SJCRH30 (cell line): ENCODE measurements at places on chromosomes 11 and 22. TPM values are rescaled to one million over a fixed set of nuclear protein-coding genes. Genes with fewer than 3 reads are reported as not detected.
A peak's percentile ranks its signal among the peaks of the same experiment; 100 is the strongest.

DNA sequence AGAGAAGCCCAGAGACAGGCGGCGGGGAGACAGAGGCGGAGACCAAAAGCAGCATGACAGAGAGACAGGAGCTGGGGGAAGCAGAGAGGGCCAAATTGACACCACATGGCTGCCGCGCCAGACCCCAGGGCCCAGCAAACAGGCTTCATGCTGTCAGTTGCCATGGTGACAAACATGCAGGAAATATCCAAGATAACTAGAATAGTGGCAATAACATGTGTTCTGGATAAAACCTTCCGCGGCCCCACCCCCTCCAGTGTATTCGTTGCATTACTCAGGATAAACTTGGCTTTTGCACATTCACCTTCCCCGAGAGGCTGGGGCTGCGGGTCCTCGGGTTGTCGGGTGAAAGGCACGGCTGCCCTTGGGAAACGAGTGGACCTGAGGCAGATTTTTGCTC lies 49.9 kb upstream of the CDON start:
- DNase-seq = no peak

- peak; percentile 3 for DNase-seq
Observed at GRCh38 chr11:46075168-46075567, 46.1 kb downstream of the PHF21A start.

GRCh38 chr11:107682572-107682971 lies 29.3 kb downstream of the SLN start:
- no peak for DNase-seq

- DNase-seq = no peak
Observed at GRCh38 chr11:131945706-131946105, 575.3 kb downstream of the NTM start.

GRCh38 chr22:36439481-36440271 lies 41.8 kb downstream of the TXN2 start:
- peak; percentile 89 for DNase-seq

DNA sequence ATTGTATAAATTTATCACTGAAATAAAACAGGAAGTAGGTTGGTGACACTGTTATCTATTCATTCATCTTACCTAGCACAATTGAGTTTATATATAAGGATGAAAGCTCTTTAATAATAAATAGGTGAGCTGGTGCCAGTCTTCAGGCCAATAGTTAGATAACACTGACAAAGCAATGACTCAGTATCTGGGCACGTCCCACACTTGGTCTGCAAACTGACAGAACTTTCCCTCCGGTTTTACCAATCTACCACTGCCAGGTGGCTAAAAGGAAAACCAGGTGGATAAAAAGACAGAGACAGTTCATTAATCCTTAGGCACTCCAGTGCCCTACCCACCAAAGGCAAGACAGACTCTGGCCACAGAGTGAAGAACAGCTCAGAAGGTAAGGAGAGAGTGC lies 17.6 kb downstream of the DDB1 start:
- DNase-seq = no peak

DNA sequence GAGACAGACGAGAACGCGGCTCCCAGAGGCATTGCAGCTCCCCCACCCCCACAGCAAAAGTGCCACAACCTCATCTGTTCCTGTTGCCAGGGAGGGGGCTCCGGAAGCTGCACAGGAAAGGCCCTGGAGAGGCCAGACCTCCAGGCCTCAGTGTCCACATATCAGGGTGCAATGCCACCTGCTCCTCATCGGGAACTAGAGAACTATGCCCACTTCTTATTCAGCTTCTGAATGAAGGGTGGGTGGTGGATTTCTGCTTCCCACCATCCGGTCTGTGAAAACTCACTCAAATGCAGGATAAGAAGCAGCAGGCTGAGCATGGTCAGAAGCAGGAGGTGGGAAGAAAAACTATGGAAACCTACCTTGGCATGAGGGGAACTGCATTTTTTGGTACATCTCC lies 105.9 kb downstream of the MED15 start:
- no peak for DNase-seq

- peak; percentile 80 for DNase-seq
Observed at GRCh38 chr11:9755561-9756185, 91.8 kb downstream of the SWAP70 start.

- DNase-seq = no peak
Observed at GRCh38 chr11:82732734-82733443, 775 bp downstream of the FAM181B start.

DNA sequence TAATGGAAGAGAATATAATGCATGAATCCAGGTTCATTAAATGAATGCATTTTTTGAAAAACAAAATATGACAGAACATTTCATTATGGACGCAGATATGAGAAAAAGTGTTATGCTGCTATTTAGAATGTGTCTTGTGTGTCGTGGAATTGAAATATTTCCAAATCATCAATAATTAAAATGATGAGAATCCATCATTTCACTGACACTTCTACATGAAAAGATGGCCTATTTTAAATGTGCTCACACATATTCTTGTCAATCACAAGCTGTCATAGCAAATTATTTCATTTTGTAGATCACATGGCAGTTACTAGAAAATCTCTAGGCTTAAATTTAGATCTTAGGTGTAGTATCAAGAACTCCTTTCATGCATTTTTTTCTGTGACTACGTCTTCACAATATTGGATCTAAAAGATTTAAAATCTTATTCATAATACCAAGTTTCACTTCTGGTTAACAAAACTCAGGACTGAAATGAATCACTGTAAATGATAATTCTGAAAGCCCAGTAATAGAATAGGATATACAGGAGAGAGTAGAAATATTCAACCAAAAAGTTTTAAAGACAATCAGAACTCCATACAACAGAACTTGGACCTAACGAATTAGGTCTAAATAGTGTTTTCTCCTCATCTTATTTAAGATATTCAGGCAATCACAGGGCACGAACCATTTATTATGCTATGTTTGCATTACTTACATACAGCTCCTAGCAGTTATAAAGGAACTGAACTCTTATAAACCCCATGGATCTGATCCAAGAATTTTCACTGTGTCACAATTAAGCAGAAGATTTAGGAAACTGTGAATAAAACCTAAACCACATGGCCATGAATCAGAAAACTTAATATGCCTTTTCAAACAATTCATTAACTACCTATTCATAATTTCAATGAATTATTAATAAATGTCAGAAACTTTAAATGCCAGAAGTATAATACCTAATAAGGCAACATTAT lies 67.7 kb downstream of the DCDC1 start:
- no peak for DNase-seq

GRCh38 chr22:49598338-49598737 lies 229.3 kb downstream of the BRD1 start:
- DNase-seq = no peak

DNA sequence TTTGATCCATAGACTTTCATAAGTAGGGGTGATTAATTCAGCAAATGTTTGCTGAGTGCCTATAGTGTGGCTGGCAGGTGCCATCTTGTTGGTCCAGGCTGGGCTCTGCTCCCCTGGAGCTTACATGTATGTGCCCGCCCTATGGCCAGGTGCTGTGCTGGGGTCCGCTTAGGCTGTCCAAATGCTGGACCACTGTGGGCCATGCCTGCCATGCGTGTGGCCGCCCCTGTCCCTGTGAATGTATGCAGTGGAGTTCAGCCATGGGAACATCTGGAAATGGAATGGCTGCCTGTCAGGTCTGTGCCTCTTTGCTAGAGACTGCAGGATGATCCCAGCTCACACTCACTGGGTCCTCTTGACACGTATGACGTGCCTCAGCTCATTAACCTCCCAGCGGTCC lies 594.6 kb downstream of the TBC1D22A start:
- DNase-seq = no peak

DNA sequence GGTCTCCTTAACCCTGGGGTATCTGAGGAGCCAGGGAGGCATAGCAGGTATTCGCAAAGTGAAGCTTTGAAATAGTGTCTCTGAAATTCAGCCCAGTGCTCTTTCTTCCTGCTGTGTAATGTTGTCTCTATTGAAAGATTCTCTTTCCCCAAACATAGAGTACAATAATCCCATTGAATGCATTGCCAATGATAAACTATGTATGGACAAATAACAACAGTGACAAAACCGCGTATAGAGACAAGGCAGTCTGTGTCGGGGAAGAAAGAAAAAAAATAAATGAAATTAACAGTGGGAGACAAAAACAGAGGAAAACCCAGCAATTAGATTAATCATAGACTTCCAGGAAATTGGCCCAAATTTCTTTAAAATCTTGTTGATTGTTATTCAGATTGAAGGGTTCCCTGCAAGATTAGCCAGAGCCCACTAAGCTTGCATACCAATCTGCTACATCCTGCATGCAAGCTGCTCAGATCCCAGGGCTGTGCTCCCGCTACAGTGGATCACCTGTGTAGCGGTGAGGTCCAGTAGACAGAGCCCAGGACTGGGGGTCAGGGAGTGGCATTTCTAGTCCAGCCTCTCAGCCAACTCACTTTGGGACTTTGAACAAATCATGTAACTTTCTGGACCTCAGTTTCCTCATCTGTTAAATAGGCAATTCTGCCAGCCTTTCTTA lies 492.8 kb downstream of the INSC start:
- no peak for DNase-seq

GRCh38 chr11:8060146-8060719 lies 20.8 kb upstream of the TUB start:
- DNase-seq = no peak

GRCh38 chr11:46658259-46658658 lies 40.9 kb downstream of the ATG13 start:
- DNase-seq = no peak

The GRM5 gene
- total RNA-seq = 0.03 and 0.04 TPM in 2 replicates

The TCIRG1 gene
- total RNA-seq = 2.7 and 6.1 TPM in 2 replicates

The TSKU gene
- total RNA-seq = 18.2 and 21.2 TPM in 2 replicates

The SLC25A1 gene
- 34.5 and 38.7 TPM in 2 replicates for total RNA-seq

The NEFH gene
- not detected in 2 replicates for total RNA-seq

The CASP12 gene
- total RNA-seq = not detected in 2 replicates

The CHKB gene
- total RNA-seq = 19.9 and 27.7 TPM in 2 replicates

The HOATZ gene
- total RNA-seq = not detected in 2 replicates

The SLCO2B1 gene
- 0.20 and 0.73 TPM in 2 replicates for total RNA-seq

The DKK3 gene
- total RNA-seq = 11.7 and 13.9 TPM in 2 replicates

The RIMBP3B gene
- 0.53 and 0.76 TPM in 2 replicates for total RNA-seq

The LIF gene
- 1.1 and 1.7 TPM in 2 replicates for total RNA-seq
